ENCODE measurements at places on chromosomes 4 and X.

DNA sequence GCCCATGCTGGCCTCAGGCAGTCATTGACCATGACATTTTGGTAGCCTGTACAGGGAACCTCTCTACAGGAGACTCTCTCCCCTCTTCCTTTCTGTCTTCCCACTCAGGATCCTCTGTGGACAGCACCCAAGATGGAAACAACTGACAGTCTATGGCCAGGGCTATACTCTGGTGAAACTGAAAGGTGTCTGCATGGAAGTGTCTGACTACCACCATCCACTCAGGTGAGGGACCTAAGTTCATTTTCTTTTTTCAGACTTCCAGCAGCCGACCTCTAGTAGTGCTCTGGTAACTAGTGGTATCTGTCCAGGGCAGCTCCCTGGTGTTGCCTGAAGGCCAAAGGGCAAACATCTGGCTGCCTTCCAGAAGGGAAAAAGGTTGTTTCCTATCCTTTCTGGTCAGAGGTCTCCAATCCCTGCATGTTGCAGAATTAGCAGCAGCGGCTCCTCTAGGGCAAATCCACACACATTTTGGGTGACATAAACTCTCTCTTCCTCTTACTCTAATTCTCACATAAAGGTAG lies 804.5 kb downstream of the C4orf33 start:
- DNase-seq, result no peak

DNA sequence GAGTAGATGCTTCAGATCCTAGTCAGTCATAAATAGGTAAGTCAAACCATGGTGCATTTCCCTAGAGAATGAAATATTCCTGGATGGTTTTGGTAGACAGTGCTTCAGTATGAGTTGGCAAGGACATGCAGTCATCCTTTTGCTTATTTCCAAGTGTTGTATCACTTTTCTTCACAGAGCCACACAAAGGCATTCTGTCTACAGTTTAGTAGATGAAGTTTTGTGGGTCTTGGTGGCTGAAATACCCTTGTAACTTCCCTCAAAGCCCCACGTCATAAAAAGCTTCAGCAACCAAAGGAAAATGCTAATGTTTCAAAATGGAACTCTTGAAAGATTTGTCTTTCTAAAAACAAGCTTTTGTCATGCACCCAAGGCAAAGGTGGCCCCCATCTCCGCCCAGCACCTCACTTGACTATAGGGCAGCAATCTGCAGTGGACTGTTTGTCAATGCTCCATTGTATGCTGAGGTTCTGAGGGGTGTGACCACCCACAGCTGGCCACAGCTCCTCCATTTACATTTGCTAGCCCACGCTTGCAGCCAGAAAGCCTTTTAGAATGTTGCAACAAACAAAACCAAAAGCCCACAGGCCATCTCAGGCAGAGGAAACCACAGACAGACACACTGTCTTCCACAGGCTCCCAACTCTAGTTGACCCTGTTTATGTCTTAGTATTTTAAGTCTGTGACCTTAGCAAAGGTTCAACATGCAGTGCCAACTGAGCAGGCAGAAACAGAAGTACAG lies 87.1 kb upstream of the FAM9C start:
- no peak for DNase-seq

GRCh38 chrX:29661290-29661689 lies 554.1 kb upstream of the MAGEB2 start:
- peak; percentile 13 for DNase-seq

DNA sequence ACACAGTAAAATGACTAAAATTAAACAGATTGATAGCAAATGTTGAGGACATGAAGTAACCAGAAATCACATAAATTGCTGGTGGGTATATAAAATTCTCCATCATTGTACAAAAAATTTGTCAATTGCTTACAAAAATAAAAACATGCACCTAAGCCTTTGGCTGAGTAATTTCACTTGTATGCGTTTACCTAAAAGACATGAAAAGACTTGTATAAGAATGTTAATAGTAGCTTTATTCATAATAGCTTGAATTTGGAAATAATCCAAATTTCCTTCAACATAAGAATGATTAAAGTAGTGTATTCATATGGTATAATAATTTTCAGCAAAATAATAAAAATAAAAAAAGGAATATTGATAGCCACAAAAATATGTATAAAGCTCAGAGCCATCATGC lies 37.7 kb downstream of the PDHA2 start:
- no peak for DNase-seq

- DNase-seq, result no peak
These were observed 44.2 kb downstream of the NAT8L start for GRCh38 chr4:2103127-2103842.

- no peak for DNase-seq
These were observed at the start of gene LINC00632 for GRCh38 chrX:140709421-140709846. TSS of gene LINC00632 (plus strand) at chrX:140709759.

GRCh38 chr4:80542747-80543146 lies 207.2 kb downstream of the CFAP299 start:
- DNase-seq, result no peak

DNA sequence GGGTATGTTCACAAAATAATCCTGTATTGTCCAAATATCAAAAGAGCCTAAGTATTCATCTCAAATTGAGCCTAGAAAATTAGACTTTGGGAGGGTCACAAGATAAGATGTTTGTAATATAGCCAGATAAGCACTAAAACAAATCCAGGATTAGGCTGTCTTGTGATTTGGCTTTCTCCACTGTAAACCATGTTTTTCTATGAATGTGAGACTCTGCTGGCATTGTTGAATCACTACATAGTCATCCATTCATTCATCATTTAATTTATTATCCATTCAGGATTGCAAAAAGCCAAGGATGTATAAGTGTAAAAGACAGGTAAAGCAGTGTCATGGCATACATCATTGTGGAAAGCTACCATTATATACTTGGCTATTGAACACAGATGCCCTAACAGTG lies 148.0 kb downstream of the GRID2 start:
- DNase-seq, result no peak

- DNase-seq, result peak; percentile 84
These were observed 294.1 kb downstream of the ARHGAP10 start for GRCh38 chr4:148025981-148026380.

- no peak for DNase-seq
These were observed 218.5 kb downstream of the GBA3 start for GRCh38 chr4:22911285-22911684.

- no peak for DNase-seq
These were observed 12.2 kb upstream of the SPCS3 start for GRCh38 chr4:176307666-176307930.

DNA sequence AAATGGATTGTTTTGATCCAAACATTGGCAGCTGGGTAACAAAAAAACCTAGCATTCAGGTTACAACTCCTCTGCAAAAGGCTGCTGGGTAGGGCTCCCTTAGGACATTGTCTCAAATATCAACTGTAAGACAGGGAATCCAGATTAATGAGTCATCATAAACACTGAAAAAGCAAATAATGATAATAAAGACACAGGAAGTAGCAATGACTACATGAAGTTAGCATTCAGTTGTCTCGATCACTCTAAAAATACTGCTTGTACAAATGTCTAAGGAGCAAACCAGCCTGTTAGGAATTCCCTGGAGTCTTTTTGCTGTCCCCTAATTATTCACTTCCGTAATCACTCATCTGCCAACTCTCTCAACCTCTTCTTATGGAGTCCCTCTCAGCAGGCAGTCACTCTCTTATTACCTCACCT lies 259.2 kb downstream of the GPC3 start:
- DNase-seq, result peak; percentile 63

DNA sequence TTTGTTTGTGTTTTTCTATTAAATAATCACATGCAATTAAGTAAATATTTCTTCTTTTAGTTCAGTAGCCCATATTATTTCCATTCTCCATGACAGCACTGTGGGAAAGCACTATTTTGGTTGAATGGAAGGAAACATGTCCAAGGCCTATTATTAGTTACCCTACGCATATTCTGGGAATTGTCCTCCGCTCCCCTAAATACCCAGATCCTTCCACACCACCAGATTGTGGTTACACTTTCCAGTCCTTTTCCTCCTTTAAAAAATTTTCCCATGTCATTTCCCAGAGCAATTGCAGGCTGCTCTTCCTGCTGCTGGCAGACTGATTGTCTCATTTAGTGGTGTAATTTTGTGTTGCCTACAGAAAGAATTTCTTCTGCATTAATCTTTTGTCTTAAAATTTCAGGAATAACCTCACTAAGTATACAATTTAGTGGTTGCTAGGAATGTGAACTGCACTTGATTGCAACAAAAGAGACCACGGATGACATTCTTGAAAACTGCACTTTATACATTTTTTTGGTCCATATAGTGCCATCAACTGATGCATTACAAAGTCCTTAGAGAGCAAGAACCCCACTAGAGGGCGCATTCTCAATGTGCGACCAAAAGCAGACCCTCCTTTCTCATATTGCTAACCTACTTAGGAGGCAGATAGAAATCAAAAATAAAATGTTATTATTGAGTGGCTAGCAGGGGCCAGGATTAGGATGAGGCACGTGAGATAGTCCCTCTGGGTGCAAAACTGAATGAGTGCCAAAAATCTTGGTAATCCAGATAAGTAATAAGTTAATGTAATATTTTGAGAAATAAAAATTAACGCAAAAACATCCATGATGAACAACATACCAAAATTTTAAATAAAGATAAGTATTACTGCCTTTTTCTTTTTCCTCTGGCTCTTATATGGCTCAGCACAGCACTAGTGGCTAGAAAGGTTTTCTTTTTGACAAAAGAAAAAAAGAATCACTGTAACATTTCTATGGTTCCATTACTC lies 98.8 kb upstream of the IQCM start:
- peak; percentile 89 for DNase-seq

DNA sequence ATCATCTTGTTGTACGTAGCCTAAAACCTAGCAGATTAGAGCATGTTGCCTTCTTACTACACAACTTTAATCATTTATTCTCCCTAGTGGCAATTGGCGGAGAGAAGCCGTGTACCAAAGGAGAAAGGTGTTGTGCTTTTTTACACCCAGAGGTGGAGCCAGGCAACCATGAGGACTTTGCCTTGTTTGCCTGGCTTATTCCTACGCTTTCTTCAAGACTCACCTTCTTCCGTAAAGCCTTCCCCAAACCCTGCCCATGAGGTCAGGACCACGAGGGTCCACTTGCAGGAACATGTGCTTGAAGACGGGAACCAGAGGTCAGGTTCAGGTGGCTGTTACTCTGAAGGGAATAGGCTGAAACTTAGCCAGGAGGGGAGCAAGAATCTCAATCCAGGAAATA lies 290.5 kb downstream of the RAB28 start:
- DNase-seq, result no peak

- no peak for DNase-seq
These were observed 64.0 kb upstream of the PGM2 start for GRCh38 chr4:37762294-37762990.

- no peak for DNase-seq
These were observed 703.1 kb downstream of the CENPC start for GRCh38 chr4:66842026-66842723.

DNA sequence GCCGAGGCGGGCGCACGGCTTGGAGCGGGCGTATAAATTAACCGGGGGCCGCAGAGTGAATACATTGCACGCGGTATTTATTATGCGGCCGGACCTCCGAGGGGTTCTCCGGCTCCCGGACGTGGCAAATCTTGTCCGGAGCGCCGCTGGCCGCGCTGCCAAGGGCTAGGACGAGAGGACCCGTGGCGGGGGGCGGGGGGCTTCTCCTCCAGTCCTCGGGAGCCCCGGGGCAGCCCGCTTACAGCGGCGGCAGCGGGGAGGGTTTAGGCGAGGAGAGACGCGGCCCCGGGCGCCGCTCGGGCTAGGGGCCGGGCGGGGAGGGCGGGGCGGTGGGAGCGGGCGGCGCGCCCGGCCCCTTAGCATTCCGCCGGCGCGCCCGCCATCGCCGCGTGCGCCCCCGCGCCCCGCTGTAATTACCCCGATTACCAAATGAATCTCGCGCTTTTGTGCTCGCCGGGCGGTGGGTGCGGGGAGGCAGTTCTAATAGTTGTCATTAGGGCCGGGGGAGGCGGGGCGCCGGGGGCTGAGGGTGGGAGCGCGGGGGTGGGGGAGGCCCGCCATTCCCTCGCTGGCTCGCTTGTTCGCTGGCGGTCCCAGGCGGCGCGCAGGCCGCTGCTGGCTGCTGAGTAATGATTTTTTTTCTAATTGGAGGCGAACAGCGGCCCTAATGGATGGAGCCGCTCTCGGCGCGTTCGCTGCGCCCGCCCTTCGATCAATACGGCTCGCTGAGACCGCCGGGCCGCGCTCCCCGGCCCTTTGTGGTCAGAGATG lies 276.6 kb downstream of the BCOR start:
- DNase-seq, result peak; percentile 53

DNA sequence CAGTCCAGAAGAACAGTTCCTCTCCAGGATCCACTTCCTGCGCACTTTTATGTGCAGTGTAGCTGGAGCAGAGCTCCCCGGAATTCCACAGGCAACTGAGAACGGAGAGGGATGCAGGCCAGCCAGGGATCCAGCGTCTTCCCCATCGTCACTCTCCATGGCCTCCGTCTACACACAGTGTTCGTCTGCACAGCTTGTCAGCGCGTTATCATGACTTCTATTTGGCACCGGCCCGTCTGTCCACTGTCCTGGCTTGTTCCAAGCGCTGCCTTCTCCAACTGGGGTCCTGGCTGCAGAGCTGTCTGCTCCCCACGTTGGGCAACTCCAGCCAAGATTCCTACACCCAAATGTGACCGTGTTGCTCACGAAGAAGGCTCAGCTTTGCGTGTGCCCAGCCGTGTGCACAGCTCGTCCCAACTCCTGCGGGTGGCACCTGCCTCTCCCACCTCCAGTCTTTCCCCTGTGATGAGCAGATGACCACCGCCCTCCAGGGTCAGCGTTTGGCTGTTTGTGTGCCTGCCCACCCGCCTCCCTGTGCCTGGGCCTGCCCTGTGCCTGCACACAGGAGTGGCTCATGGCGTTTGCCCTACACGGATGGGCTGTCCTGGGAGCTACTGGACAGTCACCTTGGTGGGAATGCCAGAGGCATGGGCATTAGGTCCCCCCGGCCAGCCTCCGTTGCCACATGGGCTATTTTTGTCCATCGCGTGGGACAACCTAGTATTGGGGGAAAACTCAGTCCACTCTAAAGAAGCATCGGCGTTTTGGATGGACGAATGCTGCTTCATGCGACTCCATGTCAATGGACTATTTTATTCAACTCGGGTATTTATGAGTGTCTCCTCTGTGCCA lies 2.2 kb upstream of the CTBP1 start:
- no peak for DNase-seq

GRCh38 chr4:145698507-145698906 lies 18.6 kb downstream of the C4orf51 start:
- DNase-seq, result no peak

- peak; percentile 11 for DNase-seq
These were observed 79.4 kb upstream of the SPRY1 start for GRCh38 chr4:123317211-123317610.
